DMS153 (cell line): ENCODE measurements at places on chromosomes 6 and 20.

GRCh38 chr6:22880686-22881433 lies 311.5 kb downstream of the HDGFL1 start:
- DNase-seq, result no peak

DNA sequence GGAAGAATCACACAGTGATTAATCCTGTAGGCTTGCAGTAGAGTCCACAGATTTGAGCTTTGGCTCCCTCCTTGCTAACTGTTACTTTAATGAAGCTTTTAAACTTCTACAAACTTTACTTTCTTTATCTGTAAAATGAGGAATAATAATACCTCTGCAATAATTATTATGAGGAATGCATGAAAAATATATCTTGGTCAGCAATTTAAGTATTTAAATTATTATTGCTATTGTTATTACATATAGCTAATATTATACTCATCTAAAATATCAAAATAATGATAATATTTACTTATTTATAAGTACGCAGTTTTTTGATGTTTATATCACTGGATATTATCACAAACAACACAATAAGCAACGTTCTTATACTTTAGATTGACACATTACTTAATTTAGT lies 38.3 kb upstream of the LAMA2 start:
- DNase-seq, result no peak

GRCh38 chr6:159680104-159680503 lies 12.9 kb downstream of the SOD2 start:
- no peak for DNase-seq

- DNase-seq, result no peak
Measured at GRCh38 chr6:17881085-17881858, 106.2 kb downstream of the KIF13A start.

DNA sequence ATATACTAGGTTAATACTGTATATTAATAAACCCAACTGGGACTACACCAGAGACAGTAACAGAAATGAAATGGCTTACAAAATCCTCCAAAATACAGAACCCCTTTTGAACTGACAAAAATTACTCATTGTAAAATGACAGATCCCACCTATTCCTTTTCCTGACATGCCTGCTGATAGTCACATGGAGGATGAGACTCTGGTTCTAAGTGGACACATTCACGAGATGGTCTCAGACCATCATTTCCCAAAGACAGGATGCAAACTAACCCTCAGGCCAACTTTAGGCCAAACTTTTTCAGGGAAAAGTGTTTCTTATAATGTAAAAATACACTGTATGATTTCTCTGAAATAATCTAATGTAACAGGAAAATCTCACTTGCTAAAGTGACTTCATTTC lies 22.5 kb downstream of the TBC1D7 start:
- no peak for DNase-seq
